ENCODE measurements at places on chromosomes 1 and 21. TPM values are rescaled to one million over a fixed set of nuclear protein-coding genes. Genes with fewer than 3 reads are reported as not detected.

The ZSWIM5 gene
- 4.8 TPM for total RNA-seq

The KCNH1 gene
- total RNA-seq = 0.47 TPM

The UTS2 gene
- not detected for total RNA-seq

The FALEC gene
- not detected for total RNA-seq
